CD4-positive, alpha-beta T cell (primary cell): ENCODE measurements at places on chromosomes 16 and 17. TPM values are rescaled to one million over a fixed set of nuclear protein-coding genes. Genes with fewer than 3 reads are reported as not detected.
A peak's percentile ranks its signal among the peaks of the same experiment; 100 is the strongest.

Gene OR1A1
- not detected for total RNA-seq

Gene GDPD3
- total RNA-seq: 5.2 TPM

Gene TEKT5
- not detected for total RNA-seq

Gene CACNG1
- not detected for total RNA-seq

DNA sequence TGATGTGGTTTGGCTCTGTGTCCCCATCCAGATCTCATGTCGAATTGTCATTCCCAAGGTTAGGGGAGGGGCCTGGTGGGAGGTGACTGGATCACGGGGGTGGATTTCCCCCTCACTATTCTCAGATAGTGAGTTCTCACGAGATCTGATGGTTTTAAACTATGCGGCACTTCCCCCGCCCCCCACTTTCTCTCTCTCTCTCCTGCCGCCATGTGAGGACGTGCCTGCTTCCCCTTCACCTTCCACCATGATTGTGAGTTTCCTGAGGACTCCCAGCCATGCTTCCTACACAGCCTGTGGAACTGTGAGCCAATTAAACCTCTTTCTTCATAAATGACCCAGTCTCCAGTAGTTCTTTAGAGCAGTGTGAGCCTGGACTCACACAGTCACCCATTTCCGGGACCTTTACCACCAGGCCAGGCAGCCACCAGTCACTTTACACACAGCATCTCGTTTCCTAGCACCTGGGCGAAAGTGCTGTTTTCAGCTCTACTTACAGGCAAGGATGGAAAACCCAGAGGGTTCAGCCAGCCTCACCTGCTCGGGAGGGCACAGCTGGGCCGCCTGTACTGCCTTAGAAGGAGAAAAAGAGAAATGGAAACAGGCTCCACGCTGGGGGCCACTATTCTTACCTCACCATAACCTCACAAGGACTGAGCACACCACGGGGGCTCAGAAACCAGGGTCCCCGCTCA is 13.8 kb upstream of the ZC3H18 start:
- no peak for DNase-seq

DNA sequence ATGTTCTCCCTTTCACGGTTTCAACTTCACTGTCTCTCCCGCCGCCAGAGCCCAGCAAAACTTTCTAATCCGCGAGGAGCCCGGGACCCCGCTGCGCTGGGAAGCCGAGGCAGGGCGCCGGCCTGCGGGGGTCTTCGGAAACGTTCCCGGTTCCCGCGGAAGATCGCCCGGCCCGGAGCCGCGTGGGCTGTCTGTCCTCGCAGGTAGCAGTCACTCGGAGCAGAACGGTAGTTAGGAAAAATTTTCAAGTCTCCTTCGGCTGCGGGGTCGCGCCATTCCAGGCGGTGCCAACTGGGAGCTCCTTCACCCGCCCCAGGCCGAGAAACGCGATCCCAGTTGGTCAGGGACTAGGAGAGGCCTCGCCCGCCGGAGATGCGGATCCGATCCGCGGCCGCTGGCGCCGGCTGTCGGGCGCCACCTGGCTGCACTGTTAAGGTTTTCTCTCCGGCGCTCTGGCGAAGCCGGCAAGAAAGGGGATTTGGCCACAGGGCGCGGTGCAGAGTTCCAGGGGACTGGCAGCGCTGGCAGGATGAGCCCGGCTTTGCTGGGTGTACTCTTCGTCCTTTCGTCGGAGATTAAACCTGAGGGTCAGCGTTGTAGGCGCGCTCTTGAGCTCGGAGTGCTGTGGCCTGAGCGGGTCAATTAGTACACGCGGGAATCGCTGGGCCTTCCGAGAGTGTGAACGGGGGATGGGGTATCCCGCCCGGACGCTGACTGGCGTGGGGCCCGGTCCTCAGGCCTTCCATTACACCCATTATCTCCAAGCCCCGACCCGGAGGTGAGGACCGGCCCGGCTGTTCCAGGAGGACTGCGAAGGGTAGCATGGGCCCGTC is 135.4 kb downstream of the KCNJ12 start:
- peak; percentile 40 for DNase-seq

- no peak for DNase-seq
Measured at GRCh38 chr17:43469145-43469544, 14.6 kb upstream of the DHX8 start.

GRCh38 chr17:13297183-13297582 is 279.4 kb upstream of the ELAC2 start:
- DNase-seq: no peak

DNA sequence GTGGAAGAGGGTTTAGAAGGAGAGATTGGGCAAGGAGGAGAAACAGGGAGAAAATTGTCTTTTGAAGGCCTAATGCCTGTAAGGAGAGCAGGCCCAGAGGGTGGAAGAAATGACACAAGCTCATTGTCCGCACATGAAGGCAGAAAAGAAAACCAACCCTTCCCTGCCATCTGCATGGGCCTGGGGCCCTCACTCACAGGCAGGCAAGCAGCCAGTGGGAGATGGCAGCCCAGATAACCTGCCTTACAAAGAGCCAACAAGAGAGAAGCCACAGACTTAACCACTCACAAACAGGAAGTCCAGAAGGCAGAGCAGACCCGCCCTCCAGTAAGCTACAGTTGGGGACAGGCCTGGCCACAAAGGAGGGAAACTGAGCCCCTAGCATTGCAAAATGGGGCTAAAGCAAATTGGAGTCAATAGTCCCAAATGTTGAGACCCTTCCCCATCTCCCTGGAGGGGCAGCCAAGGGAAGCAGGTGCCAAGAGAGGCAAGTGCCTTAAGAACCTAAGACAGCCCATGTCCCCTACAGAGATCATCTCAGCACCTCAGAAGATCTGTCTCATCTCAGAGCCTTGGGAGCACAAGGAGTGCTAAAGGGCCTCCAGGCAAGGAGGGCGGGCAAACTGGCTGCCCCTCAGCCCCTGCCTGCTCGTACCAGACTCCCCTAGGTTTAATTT is 7.3 kb upstream of the TSPOAP1 start:
- peak; percentile 65 for DNase-seq

- no peak for DNase-seq
Measured at GRCh38 chr16:49277386-49277742, 4.3 kb downstream of the CBLN1 start.

- DNase-seq: peak; percentile 44
Measured at GRCh38 chr16:2194852-2195321, 1.5 kb downstream of the CASKIN1 start.
